ENCODE measurements at places on chromosomes 12 and 14. TPM values are rescaled to one million over a fixed set of nuclear protein-coding genes. Genes with fewer than 3 reads are reported as not detected.

The SIX6 gene
- not detected for total RNA-seq

The INSM2 gene
- not detected for total RNA-seq

The FGF6 gene
- total RNA-seq = not detected

The CD163L1 gene
- not detected for total RNA-seq

The DERA gene
- 21.9 TPM for total RNA-seq

The CEP128 gene
- 20.7 TPM for total RNA-seq

The MFAP5 gene
- total RNA-seq = not detected

The LALBA gene
- total RNA-seq = not detected

The SLC39A5 gene
- 1.4 TPM for total RNA-seq

The HPD gene
- not detected for total RNA-seq

The HSPB8 gene
- not detected for total RNA-seq

The FAIM2 gene
- 0.05 TPM for total RNA-seq

The COX8C gene
- not detected for total RNA-seq

The LTB4R2 gene
- 7.9 TPM for total RNA-seq

The FBXO21 gene
- 24.3 TPM for total RNA-seq

The NEUROD4 gene
- not detected for total RNA-seq

The RNASE13 gene
- not detected for total RNA-seq

The BEST3 gene
- not detected for total RNA-seq

The TEP1 gene
- 32.7 TPM for total RNA-seq

The LRRC10 gene
- total RNA-seq = not detected

The HHIPL1 gene
- not detected for total RNA-seq

The PLEKHD1 gene
- total RNA-seq = not detected

The KCNK13 gene
- total RNA-seq = 0.18 TPM

The REP15 gene
- 2.2 TPM for total RNA-seq

The DRAM1 gene
- total RNA-seq = 3.4 TPM

The NOP9 gene
- 39.7 TPM for total RNA-seq

The CELA1 gene
- total RNA-seq = not detected

The CLEC4A gene
- not detected for total RNA-seq

The MAP1LC3B2 gene
- total RNA-seq = 0.37 TPM

The TXNRD1 gene
- 83.7 TPM for total RNA-seq

The TAPBPL gene
- 30.9 TPM for total RNA-seq

The CCDC177 gene
- not detected for total RNA-seq

The PZP gene
- total RNA-seq = not detected

The LRP1-AS gene
- total RNA-seq = not detected

The BDKRB2 gene
- not detected for total RNA-seq
